ENCODE measurements at places on chromosomes 5 and 9. TPM values are rescaled to one million over a fixed set of nuclear protein-coding genes. Genes with fewer than 3 reads are reported as not detected.

- no peak for DNase-seq
These were observed 3.3 kb downstream of the PSAT1 start for GRCh38 chr9:78300209-78300608.

GRCh38 chr9:127937056-127937387, 632 bp downstream of the DPM2 start:
- no peak for DNase-seq

GRCh38 chr9:114621975-114622609, 11.0 kb downstream of the TMEM268 start:
- no peak for DNase-seq

DNA sequence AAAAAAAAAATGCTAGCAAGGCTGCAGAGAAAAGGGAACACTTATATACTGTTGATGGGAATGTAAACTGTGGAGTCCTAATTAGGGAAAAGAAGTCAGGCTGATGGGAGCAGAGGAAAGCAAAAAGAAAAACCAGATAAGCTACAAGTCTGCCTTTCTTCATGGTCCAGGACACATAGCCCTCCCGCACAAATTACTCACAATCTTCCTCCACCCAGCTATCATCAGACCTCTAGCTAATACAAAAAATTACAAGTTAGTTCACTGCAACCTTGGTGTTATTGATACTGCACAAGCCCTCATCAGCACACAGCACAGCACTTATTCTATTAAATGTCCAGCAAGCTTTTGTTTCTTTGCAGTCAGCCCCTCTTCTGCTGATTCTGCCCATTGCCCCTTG, 186.0 kb upstream of the ADRA1B start:
- DNase-seq, result no peak

GRCh38 chr5:159303286-159303685, 27.0 kb downstream of the IL12B start:
- no peak for DNase-seq

- no peak for DNase-seq
These were observed 1752.9 kb downstream of the MAT2B start for GRCh38 chr5:165258197-165258771.

GRCh38 chr9:93533863-93534262, 42.5 kb upstream of the PHF2 start:
- DNase-seq, result no peak

GRCh38 chr9:95023217-95024003, 294.1 kb downstream of the FANCC start:
- no peak for DNase-seq

- no peak for DNase-seq
These were observed 299.3 kb downstream of the RASEF start for GRCh38 chr9:82763656-82764055.

- DNase-seq, result no peak
These were observed 1967.1 kb upstream of the WWC1 start for GRCh38 chr5:166324372-166324771.

DNA sequence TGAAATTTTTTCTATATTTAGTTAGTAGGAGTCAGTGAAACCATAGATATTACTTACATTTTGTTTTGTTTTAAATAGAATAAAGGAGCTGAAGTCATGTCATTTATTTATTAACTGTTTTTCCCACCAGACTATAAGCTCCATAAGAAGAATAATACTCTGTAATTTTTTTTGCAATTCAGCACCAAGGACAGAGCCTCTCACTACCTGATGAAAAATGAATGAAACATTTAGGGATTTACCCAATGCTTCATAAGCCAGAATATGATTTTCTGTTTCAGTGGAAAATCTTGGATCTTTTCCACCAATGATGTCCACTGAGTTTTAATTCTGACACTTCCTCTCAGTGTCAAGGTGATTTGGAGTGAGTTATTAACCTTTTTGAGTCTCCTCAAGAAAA, 624.9 kb upstream of the GRAMD2B start:
- DNase-seq, result peak; percentile 37

ZCCHC7 gene
- polyA plus RNA-seq, result 20.3 TPM

DNA sequence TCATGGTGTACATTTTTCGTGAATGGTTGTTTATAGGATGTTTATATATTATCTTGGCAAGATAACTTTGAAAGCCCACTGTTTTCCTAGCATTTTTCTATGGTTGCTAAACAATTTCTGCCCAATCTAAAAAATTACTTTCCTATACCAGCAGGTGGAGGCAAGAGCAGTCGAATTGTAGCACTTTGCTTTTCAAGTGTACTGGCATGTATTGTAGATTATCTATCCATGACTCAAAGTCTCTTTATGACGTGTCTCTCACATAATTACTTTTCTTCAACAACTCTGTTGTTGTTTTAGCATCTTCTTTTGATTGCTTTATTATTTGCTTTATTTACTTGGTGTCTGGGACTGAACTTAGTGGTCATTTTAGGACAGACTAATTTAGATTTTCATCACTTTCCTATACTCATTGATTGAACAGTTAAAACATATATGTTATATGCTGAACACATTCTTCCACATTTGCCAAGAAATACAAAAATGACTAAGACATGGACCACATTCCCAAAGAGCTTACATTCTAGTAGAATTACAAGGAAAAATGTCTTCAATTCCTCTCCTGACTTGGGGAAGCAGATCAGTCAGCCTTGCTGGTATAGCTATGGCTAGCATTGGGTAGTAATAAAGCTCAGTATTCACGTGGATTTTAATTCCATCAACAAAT, 20.7 kb downstream of the NLN start:
- no peak for DNase-seq

ENTPD2 gene
- 4.7 TPM for polyA plus RNA-seq
